Activated CD8-positive, alpha-beta T cell treated with anti-CD3 and anti-CD28 coated beads, Interleukin-2, amount 10 ng/mL, durations not matched to agents 7 days and 5 days (primary cell): ENCODE measurements at places on chromosomes 4 and X. TPM values are rescaled to one million over a fixed set of nuclear protein-coding genes. Genes with fewer than 3 reads are reported as not detected.

MAGEB17 gene
- not detected for total RNA-seq

CENPE gene
- total RNA-seq, result 71.0 TPM

PDZD4 gene
- total RNA-seq, result 0.16 TPM

TRAPPC2 gene
- total RNA-seq, result 23.2 TPM

RIPPLY1 gene
- not detected for total RNA-seq

GYPB gene
- total RNA-seq, result not detected

LIMCH1 gene
- not detected for total RNA-seq

AFP gene
- total RNA-seq, result not detected
